ENCODE measurements at places on chromosomes 3 and 15.

DNA sequence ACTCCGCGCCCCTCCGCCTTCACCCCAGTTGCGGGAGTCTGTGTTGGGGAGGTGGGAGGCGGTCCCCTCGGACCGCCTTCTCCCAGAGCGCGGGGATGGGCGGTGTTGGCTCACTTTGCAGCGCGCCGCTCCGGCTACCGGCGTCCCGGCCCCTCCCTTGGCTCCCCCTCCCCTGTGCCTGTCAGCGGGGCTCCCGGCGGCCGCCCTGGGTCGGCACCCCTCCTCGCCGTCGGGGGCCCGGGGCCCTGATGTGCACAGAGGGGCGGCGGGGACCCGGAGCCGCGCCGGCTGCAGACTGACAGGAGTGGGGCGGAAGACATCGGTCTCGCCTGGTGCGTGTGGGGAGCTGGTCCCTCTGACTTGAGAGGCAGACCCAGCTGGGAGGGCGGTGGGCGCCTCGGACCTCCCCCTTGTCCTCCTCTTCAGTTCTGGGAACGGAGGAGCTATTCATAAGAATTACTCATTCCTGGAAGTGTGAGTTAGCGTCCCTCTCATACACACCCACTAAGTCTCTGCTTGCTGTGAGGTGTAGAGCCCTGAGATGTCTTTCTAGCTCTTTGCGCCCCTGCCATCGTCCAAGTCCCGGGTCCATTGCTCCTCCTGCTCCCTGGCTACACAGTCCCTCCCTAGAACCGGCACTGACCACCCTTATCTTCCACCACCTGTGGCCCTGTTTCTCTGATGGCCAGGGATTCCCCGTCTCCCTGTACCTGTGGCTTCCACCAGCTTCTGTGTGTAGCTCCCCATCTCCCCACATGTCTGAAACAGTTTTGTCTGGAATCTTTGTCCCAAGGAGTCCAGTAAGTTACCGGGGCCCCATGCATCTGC lies 42.3 kb upstream of the ROPN1 start:
- no peak for DNase-seq

- no peak for DNase-seq
Measured at GRCh38 chr3:122189357-122189756, 5.9 kb downstream of the CASR start.

DNA sequence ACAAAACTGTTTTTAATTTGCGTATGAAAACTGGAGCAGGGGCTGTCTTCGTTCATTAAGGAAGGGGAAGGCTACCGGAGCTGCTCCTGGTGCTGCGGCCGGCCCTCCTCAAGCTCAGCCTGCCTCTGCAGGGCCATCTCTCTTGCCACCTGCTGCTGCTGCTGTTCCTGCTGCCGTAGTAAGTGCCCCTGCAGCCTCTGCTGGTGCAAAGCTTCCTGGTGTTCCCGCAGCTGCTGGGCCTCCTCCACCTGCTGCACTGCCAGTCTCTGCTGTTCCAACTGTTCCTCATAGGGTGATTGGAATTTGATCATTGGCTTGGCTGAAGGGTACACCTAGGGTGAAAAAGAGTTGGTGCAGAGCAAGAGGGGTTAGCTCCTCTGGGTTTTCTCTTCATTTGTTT lies 66.0 kb downstream of the GOLIM4 start:
- no peak for DNase-seq

- no peak for DNase-seq
Measured at GRCh38 chr15:57156210-57156884, 220.0 kb upstream of the CGNL1 start.

DNA sequence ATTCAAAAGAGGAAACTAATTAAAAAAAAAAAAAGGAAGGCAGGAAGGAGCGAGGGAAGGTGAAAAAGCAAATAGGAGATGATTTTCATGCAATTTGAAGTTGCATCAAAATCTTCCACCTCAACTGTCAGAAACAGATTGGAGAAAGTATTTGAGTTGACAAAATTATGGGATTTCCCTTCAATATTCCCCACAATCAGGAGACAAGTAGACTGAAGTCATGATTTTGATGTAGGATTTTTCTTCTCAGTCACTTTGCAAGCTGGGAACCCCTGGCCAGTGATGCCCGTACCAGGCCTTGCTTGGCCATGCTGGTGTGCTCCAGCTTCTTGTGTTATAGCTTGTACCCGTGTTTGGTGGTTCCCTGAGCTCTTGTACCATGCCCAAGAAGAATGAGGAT lies 854.5 kb upstream of the CFAP20DC start:
- no peak for DNase-seq

DNA sequence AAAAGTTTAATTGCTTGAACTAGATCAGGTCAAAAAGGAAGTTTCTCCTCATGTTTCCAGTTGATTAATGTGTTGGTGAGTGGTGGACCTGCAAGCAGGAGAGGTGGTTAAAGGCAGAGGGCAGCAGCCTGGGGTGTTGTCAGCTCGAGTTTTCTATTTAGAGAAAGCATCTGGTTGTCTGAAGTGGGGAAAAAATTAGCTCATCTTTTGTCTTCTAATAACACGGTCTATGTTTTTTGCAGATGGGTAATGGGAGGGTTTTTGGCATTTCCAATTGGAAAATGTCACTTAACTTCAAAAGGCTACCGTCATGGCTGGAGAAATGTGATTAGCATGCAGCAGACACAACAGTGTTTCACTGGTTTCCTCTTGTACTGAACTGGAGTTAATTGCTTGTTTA lies 122.6 kb downstream of the ITPR1 start:
- DNase-seq: no peak

DNA sequence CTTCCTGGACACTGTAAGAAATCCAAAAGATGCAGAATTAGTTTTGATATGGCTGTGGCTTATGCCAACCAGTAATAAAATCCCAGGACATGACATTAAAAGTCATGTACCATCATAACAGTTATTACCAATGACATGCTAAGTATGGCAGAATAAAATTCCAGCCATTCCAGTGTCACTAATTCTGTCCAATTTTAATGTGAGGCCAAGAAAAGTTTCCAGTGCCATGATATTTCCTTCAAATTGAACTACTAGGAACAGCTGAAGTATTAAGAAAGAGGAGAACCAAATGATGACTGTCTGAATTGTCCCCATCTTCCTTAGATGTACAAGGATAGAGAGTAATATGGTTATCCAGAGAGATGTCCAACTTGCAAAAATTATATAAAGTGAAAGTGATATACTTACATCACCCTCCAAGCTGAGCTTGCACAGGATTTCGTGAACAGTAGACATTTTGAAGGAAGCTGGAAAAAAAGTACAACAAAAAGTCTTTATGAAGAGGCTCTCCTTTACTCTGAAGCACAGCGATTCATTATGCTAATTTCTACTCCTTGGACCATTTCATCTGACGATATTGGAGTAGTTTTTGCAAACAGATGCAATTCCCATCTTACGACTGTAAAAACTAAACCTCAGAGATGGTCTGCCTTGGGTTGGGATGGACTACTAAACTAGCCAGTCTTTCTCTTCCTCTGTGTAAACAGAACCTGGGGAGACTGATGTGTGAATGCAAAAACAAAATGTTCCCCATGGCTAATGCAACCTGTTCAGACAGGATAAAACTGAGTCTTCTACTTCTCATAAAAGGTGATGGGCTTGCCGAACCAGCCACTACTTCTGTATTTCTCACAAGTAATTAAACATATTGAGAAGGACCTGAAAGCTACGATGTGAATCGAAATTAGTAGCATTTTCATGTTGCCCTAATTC lies 11.9 kb downstream of the ANXA2 start:
- no peak for DNase-seq

DNA sequence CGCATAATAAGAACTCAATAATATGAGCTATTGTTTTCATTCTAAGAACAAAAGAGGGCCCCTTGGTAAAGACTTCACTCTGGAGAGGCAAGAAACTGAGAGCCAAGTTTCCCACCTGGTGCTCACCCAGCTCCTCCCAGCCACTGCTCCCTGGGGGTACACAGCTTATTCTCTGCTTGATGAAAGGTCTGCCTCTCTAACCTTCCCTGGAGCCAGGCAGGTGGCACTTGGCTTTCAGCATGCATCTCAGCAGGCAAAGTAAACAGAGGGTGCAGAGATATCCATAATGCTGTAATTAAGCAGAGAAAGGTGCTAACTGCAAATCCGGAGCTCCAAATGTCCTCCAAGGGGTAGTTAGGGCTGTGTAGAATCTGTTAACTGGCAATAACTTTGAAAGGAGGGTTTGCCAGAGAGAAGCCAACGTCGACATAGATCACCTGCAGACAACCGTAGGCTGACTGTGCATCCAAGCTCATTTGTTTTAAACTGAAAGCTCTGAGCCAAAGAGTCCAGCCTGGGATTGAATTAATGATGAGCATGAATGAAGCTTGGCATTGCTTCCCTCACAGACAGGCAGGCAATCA lies 159.6 kb upstream of the PROK2 start:
- no peak for DNase-seq

DNA sequence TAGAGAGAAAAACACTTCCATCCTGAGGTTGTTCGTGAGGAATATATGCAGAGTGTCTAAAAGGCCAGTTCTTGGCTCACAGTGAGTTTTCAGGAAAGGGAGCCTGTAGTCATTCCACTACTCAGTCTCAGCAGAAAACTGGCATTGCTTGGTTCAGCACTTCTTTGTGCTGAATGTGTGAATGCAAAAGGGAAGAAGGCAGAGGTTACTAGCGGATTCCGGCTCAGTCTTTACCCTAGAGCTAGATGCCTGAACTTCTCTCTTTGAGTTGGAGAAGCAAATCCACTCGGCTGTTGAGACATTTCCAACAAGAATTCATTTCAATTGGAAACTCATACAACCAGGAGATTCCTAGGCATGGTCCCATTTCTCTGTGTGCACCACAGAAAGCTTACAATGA lies 23.1 kb upstream of the FRMD4B start:
- no peak for DNase-seq

GRCh38 chr3:112090887-112091586 lies 4.8 kb downstream of the C3orf52 start:
- DNase-seq: no peak

- no peak for DNase-seq
Measured at GRCh38 chr3:15794303-15794771, 3.4 kb downstream of the ANKRD28 start.

- DNase-seq: no peak
Measured at GRCh38 chr15:70646169-70646568, 117.2 kb downstream of the UACA start.

DNA sequence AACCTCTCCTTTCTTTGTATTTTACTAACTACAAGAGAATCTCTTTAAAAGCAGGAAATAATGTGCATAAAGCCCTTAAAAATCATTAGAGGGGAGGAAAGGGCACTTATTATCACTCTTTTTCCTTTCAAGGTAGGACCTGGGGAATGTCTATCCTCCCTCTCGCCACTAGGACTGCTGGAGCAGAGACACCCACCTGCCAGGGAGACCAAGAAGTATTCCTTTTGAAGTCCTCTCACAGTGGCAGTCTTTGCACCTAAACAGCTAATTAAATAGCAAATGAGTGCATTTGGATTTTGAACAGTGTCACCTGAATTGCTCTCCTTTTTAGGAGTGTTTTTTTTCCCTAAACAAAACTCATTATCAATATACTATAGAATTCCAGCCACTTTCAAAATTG lies 874.1 kb downstream of the ZPLD1 start:
- no peak for DNase-seq

DNA sequence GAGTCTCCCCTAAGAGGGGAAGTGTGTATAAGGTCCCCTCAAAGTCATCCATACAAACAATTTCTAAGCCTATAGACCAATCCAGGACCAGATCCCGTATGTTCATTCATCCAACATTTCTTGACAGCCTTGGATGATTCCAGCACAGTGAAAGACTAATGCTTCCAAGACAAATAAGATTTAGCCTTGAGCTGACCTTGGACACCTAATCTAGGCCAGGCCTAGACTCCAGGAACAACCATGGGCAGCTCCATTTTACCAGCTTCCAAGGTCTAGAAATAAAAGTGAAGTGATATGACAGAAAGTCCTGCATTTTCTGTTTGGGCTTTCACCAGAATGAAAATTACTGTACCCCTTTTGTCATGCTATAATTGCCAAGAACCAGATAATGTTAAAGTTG lies 67.9 kb upstream of the BCL6 start:
- no peak for DNase-seq

- DNase-seq: no peak
Measured at GRCh38 chr3:70736009-70736408, 423.6 kb upstream of the MDFIC2 start.

- no peak for DNase-seq
Measured at GRCh38 chr3:184466413-184466960, 86.6 kb downstream of the CHRD start.

GRCh38 chr15:42891569-42891968 lies 29.0 kb downstream of the TTBK2 start:
- no peak for DNase-seq

DNA sequence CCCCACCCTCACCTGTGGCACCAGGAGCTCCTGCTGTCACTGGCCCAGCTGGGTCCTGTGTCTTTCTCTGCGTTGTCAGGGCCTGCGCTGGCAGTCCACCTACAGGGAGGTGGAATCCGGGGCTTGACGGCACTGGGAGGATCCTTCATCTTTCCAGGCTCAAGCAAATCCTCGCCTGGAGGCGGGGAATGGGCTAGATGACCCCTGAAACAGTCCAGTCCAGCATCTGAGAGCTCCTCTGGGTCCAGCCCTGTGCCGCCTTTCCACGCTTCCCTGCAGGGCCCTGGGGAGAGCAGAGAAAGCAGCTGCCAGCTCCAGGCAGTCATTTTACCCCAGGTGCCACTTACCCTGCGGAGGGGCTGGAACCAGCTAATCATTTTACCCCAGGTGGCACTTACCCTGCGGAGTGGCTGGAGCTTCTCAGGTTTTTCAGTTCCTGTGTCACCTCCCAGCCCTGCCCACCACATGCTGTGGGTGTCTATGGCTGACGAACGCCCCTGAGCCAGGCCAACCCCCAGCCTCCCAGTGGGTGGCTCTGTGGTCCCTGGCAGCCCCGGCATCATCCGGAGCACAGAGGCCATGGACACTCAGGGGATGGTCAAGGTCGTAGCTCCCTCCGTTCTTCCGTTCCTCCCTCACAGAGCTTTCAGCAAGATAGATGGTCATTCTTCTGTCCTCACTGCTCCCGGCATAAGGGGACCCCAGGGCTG lies 17.9 kb upstream of the ADIPOQ start:
- no peak for DNase-seq

DNA sequence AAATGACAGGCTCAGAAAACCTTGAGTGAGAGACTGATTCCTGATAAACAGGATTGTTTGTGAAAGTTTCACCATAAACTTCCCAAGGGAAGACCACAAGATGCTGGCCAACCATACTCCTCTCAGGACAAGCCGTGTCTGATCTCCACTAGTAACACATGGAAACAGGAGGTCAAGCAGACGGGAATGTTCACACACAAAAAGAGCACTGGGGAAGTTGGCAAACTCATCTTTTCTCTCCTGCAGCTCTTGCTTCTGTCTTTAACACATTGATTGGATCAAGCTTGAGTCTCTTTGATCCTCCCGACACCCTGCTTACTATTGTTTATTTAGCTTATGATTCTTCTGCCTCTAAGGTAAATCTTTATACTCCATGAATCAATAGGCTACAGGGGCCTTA lies 713.5 kb downstream of the PDCD6IP start:
- DNase-seq: no peak
